ENCODE measurements at places on chromosomes 7 and 10.

- DNase-seq, result no peak
These were observed 2.1 kb downstream of the ADK start for GRCh38 chr10:74153123-74153522.

DNA sequence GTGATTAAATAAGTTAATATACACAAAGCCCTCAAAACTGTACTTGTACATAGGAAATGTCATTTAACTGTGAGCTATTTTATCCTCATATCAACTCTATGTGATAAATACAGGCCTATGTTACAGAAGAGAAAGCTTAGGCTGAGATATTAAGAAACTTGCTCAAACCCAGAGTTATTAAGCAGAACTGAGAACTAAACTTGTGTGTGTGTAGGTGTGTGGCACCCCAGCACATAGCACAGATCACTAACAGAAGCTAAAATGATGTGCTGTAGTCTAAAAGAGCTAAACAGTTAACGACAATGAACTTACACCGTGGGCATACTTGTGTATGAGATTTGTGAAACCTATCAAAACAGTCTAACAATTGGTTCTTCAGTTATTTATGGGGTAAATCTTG lies 34.5 kb downstream of the MTPN start:
- no peak for DNase-seq

GRCh38 chr7:123871998-123872867 lies 27.3 kb downstream of the HYAL4 start:
- DNase-seq, result peak; percentile 51

GRCh38 chr7:16528520-16528919 lies 1.9 kb downstream of the LRRC72 start:
- DNase-seq, result no peak

- DNase-seq, result no peak
These were observed 2.8 kb downstream of the ASIC3 start for GRCh38 chr7:151051108-151051507.

All from NCI-H774 (cell line).